ENCODE measurements at places on chromosomes 2 and 18.
A peak's percentile ranks its signal among the peaks of the same experiment; 100 is the strongest.

DNA sequence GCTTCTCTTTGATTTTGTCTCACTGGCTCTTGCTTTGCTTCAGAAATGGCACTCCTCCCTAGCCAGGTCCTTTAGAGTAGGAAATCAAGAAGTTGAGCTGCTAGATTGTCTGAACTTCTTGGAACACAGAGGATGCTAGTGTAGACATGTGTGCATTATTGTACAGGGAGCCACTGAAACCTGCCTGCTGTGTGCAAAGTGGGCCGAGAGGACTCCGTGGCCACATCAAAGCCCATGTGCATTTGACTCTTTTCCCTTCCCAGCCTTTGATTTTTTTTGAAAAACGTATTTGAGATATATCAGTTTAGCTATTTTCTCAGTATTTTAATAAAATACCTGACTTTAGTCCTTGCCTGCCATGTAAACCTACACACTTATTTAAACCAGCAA, 83.1 kb downstream of the TMEM247 start:
- DNase-seq = no peak

GRCh38 chr2:17604050-17604449, 63.6 kb downstream of the VSNL1 start:
- DNase-seq = no peak

DNA sequence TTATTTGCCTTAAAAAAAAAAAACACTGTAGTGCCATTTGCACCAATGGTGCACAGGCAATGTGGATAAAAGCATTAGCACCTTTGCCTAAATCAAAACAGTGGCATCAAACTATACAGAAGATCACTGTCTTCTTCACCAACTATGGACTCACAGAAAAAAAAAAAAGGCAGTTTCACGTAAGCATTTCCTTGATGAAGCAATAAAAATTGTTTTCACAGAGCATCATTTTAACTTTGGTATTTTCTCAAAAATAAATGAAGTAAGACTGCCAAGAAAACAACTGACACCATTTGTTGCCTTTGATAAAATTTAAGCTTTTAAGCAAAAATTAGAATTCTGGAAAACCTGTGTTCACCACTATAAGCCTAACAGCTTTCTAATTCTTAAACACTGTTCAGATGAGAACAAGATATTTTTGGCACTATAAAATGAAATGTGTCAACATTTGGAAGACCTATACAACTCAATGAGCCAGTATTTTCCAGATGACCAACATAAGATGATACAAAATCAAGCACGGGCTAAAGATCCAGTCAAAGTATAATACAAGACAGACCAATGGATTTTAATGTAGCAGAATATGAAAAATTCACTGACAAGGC, 21.1 kb downstream of the METTL8 start:
- no peak for DNase-seq

DNA sequence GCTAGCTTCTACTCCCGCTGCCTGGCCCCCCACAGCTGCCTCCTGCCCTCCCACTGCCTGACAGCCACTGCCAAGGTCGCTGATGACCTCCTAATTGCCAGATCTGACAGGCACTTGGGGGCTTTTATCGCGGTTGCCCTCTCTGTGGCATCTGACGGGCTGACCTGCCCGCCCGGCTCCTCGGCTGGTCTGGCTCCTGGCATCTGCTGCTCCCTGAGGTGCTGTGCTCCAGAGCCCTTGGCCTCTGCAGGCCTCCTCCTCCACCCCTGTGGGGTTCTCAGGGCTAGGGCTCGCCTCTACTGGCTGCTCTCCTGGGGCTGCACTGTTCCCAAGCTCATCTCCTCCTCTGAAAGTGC, 43.1 kb downstream of the INHBB start:
- no peak for DNase-seq

GRCh38 chr18:68034296-68034695, 517.8 kb upstream of the DSEL start:
- DNase-seq = no peak

DNA sequence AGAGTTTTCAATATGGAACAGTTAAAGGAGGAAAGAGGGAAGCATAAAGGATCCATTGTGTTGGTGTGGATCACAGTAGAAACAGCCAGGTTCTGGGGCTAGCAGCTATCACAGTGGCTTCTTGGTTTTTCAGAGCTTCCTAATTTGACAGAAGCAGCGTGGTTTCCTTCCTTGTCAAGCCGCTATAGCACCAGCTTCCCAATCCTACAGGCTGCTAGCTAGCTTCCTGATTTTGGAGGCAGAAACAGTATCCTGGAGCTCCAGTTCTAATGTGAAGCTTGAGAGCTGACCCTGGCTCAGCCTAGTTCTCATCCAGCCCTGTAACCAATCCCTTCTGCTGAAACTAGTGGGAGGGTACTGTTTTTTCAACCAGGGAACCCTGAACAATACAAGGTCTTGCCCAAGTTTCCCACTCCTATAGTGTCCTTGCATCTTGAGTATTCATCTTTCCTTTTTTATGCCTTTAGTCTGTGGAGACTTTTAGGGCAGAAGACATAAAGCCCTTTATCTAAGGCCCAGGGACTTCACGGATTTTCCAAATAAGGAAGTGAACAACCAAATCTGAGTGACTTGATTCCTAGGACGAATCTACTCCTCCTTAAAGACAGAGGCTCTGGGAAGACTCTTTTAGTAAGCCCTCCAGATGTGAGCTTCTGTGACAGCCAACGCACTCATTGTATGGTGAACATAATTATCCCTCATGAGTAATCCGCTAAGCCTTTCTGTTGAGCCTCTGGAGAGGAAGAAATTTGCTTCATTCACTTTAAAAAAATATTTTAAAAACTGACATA, 33.8 kb downstream of the CCDC93 start:
- DNase-seq = no peak

GRCh38 chr2:26847655-26848335, at the start of gene DPYSL5:
Gene DPYSL5 (plus strand): TSS chr2:26848132. CDS start chr2:26898500, 50,368 bp downstream.
- DNase-seq = peak; percentile 4

DNA sequence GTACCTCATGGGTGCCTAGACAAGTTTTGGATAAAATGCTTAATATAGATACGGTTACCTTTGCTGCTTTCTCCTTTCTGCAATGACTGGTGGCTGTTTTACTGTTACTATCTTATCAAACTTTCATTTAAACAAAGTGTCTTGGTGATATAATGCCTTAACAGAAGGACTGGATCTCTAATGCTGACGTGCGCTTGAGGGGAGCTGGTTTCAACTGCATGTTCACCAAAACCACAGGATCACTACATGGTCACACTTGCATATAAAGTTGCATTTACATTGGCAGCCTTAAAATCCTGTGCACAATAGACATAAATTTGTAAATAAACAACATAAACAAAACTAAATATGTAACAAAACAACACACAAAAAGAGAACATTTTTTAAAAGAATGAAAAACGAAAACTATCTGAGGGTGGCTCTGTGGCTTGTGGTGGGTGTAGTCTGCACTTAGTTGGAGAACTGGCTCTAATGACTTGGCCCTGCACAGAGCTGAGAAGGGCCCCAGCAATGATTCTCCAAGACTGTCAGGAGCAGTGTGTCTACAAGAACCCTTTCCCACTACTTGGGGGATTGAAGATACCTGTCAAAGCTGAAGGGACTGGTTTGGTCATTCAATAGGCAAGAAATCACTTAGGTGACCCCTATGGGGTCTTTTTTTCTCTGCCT, 135.5 kb downstream of the UXS1 start:
- DNase-seq = no peak

DNA sequence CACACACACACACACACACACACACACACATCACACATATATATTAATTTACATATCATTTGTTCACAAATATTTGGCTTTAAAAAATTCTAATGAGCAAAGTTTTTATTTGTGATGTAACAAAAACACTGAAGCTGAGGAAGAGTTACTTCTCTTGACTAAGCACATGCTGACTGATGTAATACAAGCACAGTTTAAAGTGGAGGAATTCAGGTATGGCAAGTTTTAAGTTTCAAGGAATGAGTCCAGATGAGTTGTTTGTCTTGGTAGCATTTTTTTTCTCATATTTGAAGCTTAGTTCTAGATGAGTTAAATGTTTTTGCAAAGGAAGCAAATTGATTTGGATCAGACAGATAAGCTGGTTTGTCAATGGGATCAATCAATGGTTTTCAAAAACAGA, 20.2 kb upstream of the CALCRL start:
- no peak for DNase-seq

GRCh38 chr18:21678859-21679258, 25.7 kb downstream of the ABHD3 start:
- no peak for DNase-seq

- DNase-seq = no peak
Measured at GRCh38 chr2:237405006-237405559, 8.9 kb downstream of the COL6A3 start.

- DNase-seq = no peak
Measured at GRCh38 chr2:118183381-118183780, 95.1 kb downstream of the INSIG2 start.

- no peak for DNase-seq
Measured at GRCh38 chr2:129766374-129766993, 213.0 kb upstream of the RAB6C start.

DNA sequence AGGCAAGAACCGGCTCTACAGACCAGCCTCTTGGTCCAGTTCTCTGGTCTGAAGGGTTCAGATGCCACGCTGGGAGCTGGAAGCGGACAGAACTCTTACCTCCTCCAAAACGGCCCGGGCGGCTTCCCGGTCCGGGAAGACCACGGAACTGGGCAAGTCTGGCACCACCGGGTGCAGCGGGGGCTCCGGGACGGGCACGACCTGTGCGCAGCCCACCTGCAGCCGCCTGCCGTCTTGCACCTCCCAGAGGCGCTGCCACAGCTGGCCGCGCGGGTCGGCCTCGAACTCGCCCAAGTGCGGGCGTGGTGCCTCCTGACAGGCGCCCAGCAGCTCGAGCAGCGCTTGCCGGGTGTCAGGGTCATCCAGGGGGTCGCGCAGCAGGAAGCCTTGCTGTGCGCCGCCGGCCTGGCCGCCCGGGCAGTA, 773 bp downstream of the CMPK2 start:
- no peak for DNase-seq

DNA sequence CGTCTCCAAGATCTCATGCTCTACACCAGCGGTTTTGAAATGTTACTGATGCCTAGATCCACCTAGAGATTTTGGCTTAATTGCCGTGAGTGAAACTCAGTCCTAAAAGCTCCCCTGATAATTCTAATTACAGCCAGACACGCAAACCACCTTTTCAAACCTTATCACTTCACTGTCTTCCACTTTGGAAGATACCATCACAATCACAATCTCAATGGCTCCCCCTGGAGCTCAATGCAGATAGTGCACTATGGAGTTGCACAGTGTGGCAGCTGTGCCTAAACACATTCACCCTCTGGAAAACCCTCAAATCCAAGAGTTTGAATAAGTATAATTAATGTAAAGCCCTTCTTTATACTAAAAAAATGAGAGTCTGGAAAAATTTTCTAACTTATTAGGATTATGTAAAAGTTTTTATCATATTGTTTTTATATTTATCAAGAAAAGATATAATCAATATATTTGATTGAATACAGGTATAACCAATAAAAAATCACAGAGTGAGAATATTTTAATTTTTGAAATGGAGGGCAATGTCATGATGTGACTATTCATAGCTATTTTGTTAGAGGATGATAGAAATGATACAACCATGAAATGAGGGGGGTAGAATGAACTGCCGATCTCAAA, 102.9 kb upstream of the SLC8A1 start:
- peak; percentile 19 for DNase-seq

- no peak for DNase-seq
Measured at GRCh38 chr18:79518683-79519128, 123.0 kb downstream of the NFATC1 start.

GRCh38 chr2:237490009-237490711, 3.1 kb downstream of the MLPH start:
- no peak for DNase-seq

DNA sequence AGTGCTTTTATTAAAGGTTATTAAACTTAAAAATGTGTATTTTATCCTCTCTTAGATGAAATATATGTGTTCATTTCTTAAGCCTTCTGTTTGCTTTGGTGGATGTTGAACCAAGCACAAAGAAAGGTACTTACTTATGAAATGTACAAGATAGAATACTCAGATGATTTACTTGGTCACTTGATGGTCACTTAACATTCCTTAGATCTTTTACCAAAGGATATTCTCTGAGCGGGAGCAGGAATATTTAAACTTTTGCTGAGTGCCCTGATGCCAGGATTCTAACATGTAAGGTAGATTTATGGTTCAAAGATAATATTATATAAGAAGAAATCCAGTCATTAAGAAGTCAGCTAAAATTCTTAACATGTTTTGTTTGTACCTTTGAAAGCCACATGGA, 193.5 kb upstream of the ZEB2 start:
- DNase-seq = no peak

DNA sequence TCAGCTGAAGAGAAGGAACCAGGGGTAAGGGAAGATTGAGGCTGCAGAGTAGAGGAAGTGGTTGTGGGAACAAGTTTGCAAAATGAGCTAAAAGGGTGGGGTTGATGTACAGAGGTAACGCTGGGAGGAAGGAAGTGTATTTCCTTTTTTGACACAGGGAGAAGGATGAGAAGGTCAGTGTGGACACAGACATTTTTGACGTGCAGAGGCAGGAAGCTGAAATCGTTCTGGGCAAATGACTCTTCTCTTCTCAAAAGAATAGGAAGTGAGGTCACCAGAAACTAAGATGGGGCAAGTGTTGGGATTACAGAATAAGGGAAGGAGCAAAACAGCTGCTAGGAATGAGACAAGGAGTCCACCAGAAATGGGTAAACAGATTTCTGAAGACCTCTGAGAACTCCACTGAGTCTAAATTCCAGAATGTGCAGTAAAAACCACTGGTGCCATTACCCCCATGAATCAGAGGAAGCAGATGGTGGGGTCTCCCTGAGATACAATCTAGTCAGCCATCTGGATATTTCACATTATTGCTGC, 20.0 kb upstream of the RNF149 start:
- no peak for DNase-seq

DNA sequence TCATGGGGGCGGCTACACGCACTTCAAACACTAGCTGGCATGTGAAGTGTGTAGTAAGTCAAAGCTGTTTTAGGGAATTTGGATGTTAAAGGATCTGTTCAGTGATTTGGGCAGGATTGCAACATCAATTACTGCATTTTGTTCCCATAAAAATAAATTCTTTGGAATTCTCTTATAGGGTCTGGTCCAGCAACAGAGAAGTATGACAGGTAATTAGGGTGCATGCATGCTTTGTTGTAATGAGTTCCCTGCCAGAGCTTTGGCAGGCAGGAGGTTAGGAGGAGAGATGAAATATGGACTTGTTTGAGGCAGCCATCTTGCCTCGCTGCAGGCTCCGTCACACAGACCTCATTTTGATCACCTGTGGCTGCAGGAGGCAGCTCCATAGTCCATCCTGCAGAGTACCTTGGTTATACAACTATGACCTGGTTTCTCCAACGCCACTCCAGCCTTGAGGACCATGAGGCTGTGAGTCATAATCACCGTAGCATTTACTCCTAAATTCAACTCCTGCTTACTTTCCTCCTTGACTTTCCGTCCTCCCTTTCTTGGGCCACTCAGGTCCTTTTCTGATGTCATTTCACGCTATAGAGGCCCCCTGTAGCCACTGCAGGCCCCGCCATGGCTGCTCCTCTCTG, 26.5 kb upstream of the EML4 start:
- DNase-seq = no peak

- no peak for DNase-seq
Measured at GRCh38 chr2:197947219-197947757, 142.9 kb downstream of the PLCL1 start.

GRCh38 chr2:181393472-181393871, 63.7 kb upstream of the ITGA4 start:
- no peak for DNase-seq

- DNase-seq = no peak
Measured at GRCh38 chr18:3132700-3133099, 87.1 kb downstream of the MYOM1 start.
